Left lung (tissue), 14 donors: ENCODE measurements at places on chromosomes 6 and 20. TPM values are rescaled to one million over a fixed set of nuclear protein-coding genes. Genes with fewer than 3 reads are reported as not detected.
A peak's percentile ranks its signal among the peaks of the same experiment; 100 is the strongest.

The EEF1A2 gene
- total RNA-seq = 0.50 TPM

The MAFB gene
- 29.8 TPM for total RNA-seq

DNA sequence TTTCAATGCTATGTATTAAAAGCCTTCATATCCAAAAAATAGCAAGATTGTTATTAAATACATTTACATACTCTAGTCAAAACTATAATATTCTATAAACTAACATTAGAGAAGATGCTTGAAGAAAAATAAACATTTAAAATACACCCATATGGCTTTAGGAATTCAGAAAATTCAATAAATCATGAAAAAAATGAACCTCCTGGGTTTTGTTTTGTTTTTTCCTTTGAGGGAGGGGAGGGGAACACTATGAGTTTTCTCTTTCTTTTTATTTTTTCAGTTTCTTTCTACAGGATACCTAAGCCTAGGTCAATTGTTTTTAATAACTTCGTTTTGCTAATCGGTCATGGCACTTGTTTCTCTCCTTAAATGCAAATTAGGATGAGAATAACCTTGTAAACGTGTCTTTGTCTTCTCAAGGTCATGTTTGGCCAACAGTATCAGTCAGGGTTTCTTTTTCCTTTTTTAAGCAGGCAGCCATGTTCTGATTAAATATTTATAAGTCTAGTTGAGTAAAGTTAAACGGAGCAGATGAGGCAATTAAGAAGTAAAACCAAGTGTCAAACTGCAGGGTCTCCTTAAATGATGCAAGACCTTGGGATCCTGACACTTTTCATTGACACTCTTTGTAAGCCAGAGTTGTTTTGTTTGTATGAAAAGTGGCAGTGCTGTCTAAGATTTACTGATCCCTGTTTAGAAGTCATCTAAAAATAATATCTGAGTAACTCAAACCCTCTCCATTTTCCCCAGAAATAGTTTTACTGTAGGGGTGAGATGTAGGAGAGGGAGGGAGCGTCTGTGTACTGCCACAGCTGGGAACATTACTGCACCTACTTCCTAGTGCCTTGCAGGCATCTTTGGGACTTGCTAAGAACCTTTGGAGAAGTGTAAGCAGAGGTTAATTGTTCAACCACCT lies 392.3 kb downstream of the PLCB1 start:
- H3K4me3 ChIP-seq = no peak overlapping the region
- no peak for DNase-seq
- no peak overlapping the region for H3K27ac ChIP-seq
- no peaks in the 10 kb centered on the region for H3K27me3 ChIP-seq
- peaks cover under 1% of the 10 kb centered on the region for H3K4me1 ChIP-seq

DNA sequence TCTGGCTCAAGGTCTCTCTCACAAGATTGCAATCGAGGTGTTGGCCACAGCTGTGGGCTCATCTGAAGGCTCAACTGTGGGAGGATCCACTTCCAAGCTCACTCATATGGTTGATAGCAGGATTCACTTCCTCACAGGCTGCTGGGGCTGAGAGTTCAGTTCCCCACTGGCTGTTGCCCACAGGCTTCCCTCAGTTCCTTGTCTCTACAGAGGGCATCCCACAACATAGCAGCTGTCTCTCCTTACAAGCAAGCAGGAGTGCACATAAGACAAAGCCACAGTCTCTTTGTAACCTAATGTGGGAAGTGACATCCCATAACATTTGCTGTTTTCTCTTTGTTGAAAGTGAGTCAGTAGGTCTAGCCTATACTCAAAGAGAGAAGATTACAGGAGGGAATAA lies 14.0 kb downstream of the SPATS1 start:
- H3K4me1 ChIP-seq = no peaks in the 10 kb centered on the region
- H3K36me3 ChIP-seq = no peaks in the 10 kb centered on the region
- H3K27ac ChIP-seq = no peak overlapping the region
- DNase-seq = no peak
- no peak overlapping the region for H3K4me3 ChIP-seq

GRCh38 chr6:157198425-157199279 lies 124.7 kb downstream of the TMEM242 start:
- H3K27me3 ChIP-seq = no peaks in the 10 kb centered on the region
- no peak overlapping the region for H3K4me3 ChIP-seq
- H3K27ac ChIP-seq = peak overlapping the region; percentile 6
- peak; percentile 87 for DNase-seq

The OR2H1 gene
- total RNA-seq = not detected

The BNIP5 gene
- 0.26 TPM for total RNA-seq

GRCh38 chr20:24106801-24107445 lies 118.3 kb upstream of the GGTLC1 start:
- no peak overlapping the region for H3K27ac ChIP-seq
- no peaks in the 10 kb centered on the region for H3K4me1 ChIP-seq
- no peaks in the 10 kb centered on the region for H3K27me3 ChIP-seq
- no peaks in the 10 kb centered on the region for H3K36me3 ChIP-seq
